NCI-H526 (cell line): ENCODE measurements at places on chromosomes 5 and 9.

GRCh38 chr5:14153932-14154731, 11.0 kb downstream of the TRIO start:
- DNase-seq = no peak

- DNase-seq = no peak
Measured at GRCh38 chr9:71582347-71582746, 186.0 kb downstream of the CEMIP2 start.

- no peak for DNase-seq
Measured at GRCh38 chr5:93601071-93601801, 18.2 kb downstream of the NR2F1 start.

DNA sequence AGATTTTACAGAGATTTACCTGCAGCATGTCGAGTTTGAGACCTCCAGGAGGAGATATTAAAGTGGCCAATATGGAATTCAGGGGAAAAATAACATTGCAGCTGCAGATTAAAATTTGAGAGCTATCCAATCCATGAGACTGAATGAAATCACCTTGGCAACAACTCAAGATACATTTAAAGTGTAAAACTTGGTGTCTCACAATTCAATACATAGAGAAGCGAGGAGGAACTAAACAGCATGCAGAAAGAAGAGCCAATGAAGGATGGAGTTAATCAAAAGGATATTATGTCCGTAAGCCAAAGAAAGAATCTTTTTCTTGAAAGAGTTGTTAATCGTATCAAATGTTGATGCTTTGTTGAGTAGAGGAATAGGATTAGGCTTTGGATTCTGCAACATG, 455.1 kb downstream of the CDH18 start:
- no peak for DNase-seq

DNA sequence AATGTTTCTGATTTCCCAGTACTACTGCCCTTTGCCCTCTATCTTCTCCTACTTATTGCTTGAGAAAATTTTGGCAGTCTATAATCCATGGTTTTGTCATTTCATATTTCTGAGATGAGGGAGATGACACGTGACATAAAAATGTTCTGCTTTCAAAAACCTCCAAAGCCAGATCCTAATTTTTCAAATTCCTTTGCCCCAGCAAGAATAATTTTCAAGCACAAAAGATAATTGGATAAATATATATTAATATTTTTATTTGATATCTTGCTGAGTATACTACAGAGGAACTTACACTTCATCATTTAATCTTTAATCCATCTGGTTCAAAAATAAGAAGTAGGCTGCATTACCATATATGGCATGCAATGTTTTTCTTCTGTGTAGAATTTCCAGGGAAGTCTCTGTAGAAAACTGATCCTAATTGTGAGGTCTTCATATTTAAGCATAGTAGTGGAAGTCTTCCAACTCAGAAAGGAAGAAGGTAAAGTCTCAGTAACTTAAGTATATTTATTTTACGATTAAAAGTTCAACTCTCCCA, 1738.8 kb downstream of the EFNA5 start:
- no peak for DNase-seq

DNA sequence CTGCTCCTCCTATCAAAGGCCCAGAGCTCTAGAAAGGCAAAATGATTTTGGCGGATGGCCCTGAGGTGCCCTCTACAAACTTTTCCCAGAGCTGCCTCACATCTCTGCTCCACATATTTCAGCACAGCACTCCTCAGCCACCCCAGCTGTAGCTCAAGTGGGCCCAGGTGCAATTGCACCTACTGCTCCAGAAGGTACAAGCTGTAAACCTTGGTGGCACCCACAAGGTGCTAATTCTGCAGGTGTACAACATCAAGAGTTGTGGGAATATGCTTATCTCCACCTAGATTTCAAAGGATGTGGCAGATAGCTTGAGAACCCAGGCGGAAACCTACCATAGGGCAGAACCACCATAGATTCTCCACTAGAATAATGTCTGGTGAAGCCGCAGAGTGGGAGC, 432.2 kb downstream of the TMEM232 start:
- DNase-seq = no peak

GRCh38 chr5:109741390-109741789, 51.7 kb downstream of the MAN2A1 start:
- no peak for DNase-seq

DNA sequence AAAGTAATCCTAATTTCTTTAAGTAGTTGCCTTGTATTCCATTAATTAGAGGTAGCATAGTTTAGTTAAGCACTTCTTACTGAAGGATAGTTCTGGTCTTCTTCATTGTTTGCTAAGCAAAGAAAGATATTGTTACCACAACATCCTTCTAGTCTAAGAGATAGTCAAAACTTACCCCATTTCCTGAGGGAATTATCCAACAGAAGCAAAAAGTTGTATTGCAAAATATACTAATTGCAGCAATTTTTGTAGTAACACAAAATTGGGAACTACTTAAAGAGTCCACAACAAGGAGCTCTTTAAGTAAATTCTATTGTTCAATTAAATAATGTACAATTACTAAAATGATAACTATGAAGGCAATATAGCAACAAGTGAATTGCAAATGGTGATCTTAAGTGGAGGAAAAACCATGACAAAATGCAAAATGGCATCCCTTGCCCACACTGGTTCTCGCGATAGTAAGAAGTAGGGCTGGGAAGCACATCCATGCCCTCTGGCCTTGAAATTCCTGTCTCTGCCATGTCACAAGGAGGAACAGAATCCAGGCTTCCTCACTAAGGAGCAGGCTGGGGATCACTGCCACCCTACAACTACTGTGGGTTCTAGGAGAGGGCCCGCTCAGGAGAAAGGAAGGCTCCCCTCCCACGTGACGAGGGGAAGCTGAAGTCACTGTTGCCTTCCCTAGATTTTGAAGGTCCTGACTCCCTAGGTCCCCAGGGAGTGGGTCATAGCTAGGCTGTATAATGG, 23.3 kb upstream of the MEGF9 start:
- no peak for DNase-seq

GRCh38 chr9:91259162-91259561, 102.6 kb downstream of the AUH start:
- DNase-seq = no peak

- no peak for DNase-seq
Measured at GRCh38 chr5:138650196-138650595, 75.0 kb upstream of the HSPA9 start.

- no peak for DNase-seq
Measured at GRCh38 chr5:155040984-155041653, 27.6 kb downstream of the KIF4B start.

DNA sequence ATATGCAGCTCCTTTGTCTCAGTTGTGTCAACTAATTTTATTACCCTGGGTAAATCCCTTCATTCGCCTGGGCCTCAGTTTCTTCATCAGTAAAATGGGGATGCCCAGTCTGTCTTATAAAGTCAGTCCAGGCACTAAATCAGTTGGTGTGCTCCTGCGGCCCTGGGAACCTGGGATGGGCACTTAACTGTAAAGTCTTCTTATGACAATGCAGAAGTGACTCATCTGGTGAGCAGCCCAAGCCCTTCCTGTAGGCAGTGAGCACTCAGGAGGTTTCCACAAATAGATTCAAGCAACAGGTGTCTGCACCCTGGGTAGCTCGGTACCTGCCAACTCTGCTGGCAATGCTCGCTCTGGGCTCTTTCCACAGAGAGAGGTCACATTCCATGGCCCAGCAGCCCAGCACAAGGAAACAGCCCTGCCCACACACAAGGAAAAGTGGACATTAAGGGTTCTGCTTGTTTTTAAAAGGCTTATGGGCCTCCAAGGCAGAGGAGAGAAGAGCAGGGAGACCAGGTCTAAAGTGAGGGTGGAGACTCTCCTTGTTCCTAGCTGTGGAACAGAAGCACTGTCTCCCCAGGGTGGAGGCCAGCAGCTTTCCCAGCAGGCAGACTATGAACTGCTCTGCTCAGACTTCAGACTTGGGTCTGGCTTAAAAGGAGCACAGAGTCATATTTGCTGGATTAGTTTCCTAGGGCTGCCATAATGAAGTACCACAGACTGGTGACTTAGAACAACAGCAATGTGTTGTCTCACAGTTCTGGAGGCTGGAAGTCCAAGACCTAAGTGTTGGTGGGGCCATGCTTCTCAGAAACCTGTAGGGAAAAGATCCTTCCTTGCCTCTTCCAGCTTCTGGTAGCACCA, 89.7 kb upstream of the ADRA1B start:
- no peak for DNase-seq

GRCh38 chr5:65037831-65038815, 269.4 kb downstream of the CWC27 start:
- DNase-seq = peak; percentile 46

- DNase-seq = no peak
Measured at GRCh38 chr9:122406070-122406890, 35.5 kb downstream of the PTGS1 start.

- DNase-seq = no peak
Measured at GRCh38 chr5:122153230-122153629, 23.9 kb downstream of the ZNF474 start.
